ENCODE measurements at places on chromosomes 3 and 15. TPM values are rescaled to one million over a fixed set of nuclear protein-coding genes. Genes with fewer than 3 reads are reported as not detected.

- peak; percentile 80 for DNase-seq
These were observed 65.5 kb downstream of the SMAD3 start for GRCh38 chr15:67130673-67131601.

GRCh38 chr3:146550743-146551510 lies 6.5 kb upstream of the PLSCR1 start:
- DNase-seq, result peak; percentile 96

DNA sequence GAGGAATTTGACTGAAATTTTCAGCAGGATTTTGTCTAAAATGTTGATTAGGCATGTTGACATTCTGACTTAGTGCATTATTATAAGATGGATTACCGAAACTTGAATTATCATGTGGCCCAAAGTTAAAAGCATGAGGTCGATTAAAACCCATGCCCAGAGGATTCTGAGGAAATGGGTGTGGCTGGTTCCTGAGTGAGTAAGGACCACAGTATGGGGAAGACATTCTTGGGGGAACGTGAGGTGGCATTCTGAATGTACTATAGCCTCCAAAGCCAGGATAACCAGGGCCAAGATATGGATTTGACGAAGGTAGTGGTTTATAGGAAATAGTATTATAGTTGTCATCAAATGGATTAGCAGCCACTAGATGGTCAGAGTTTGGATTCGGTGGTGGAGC lies 38.7 kb upstream of the DNAAF4 start:
- DNase-seq, result peak; percentile 4

DNA sequence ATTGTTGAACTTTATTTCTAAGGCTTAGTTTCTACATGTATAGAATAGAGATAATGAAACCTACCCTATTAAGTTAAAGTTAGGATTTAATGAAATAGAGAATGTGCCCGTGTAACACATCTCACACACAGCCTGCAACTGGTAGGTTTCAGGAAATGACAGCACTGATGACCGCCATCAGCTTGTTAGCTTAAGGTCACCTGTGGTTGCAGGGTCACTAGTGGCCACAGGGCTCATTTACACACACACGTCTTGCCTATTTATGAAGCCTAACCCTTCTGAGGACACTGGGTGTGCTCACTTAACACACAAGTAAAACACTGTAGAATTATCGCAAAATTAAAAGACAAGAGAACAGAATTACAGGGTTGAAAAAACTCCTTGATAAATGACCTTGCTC lies 20.1 kb downstream of the CHRM5 start:
- DNase-seq, result peak; percentile 51

DNA sequence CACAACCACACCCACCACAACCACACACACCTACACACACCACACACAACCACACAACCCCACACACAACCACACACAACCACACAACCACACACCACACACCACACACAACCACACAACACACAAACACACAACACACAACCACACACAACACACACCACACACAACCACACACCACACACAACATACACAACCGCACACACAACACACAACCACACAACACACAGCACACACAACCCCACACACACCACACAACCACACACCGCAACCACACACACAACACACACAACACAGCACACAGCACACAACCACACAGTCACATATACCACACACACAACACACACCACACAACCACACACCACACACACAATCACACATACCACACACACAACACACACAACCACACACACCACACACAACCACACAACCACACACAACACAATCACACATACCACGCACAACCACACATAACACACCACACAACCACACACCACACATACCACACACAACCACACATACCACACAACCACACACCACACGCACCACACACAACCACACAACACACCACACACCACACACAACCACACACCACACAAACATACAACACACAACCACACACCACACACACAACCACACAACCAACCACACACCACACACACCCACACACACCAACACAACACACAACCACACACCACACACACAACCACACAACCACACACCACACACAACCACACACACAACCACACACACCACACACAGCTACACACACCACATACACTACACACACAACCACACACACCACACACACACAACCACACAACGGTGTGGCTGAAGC lies 23.7 kb downstream of the CPN2 start:
- peak; percentile 29 for DNase-seq

DNA sequence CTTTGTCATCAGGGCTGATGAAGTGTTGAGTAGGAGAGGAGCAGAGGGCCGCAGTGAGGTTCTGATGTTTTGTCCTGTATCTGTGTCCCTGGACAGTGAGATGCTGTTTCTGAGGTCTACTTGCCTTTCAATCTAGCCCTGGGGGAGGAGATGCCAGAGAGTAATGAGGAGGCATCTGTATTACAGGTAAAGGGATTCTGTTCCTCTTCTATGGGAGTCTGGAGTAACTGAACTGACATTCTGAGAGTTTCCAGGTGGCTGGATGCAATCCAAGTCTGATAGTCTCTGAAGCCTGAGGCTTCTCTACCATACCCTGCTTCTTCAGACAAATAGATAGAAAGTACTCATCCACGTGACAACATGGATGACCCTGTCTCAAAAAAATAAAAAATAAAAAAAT lies 60.9 kb downstream of the IL12A start:
- DNase-seq, result no peak

DNA sequence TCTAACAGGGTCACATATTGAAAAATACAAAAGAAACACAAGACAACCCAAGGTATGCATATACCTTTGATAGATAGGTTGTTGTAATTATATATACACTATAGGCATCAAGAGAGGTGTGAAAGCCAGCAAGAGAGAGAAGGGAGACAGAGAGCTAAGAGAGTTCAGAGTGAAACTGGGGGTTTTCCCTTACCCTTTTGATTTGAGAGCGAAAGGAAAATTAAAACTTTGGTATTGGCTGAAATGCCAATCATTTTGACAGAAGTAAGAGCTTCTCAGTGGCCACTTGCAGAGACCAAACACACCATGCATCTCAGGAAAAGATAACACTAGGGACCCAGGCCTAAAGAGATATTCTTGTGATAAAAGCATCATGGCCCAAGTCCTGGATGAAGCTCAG lies 183.6 kb downstream of the SHOX2 start:
- no peak for DNase-seq

DNA sequence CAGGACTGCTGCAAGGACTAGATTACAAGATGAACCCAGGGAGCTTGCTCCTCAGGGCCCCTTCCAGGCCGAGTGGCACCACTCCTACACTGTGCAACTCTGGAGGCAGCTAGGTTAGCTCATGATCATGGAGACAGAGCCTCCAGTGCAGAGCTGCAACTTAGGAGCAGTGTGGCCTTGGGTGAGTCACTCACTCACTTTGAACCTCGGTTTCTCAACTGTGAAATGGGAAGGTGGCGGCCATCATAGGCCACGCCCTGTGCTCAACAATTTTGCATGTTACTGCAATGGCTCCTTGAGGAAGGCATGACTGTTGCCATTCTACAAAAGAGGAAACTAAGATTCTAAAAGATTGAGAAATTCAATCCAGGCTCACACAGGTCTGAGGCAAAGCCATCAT lies 11.2 kb upstream of the CXCR6 start:
- no peak for DNase-seq

DNA sequence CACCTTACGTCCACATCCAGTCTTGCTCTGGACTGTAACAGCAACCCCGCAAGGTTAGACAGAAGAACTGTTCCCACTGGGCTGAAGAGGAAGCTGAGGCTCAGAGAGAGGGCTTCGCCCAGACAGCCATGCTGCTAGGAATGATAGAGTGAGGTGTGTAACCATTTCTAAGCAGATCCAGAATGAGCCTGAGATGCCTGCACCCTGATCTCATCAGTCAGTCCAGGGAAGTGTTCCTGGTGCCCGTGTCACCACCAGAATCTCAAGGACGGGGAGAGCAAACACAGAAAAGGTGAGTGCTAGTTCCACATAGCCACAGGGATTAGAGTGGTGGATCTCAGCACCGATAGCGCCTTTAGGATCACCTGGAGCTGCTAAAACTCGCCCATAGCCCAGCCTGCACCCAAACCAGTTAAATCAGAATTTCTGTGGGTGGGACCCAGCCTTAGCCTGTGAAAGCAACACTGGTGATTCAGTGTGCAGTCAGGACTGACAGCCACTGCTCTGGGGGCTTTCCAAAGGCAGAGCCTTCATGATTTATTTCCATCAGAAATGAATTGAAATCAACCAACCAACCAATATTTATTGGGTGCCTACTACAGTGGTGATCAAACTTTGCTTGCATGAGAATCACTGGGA lies 12.3 kb downstream of the ISLR start:
- DNase-seq, result no peak

DNA sequence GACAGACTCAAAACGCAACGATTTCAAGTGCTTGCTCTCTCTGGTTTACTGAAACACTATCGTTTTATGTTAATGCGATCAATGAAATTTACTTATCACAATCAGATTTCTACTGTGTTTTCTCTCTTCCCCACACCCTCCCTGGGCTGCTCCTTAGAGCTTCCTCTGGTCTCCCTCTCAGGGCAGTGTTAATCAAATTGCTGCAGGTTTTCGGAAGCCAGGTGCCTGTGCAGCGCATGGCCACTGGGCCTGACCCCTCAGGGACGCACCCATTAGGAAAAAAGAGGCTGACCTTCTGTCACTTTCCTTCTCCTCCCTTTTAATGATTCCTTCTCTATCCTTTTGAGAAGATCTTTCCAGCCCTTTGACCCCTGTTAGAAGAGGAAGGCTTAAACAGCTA lies 134.5 kb upstream of the ONECUT1 start:
- DNase-seq, result no peak

DNA sequence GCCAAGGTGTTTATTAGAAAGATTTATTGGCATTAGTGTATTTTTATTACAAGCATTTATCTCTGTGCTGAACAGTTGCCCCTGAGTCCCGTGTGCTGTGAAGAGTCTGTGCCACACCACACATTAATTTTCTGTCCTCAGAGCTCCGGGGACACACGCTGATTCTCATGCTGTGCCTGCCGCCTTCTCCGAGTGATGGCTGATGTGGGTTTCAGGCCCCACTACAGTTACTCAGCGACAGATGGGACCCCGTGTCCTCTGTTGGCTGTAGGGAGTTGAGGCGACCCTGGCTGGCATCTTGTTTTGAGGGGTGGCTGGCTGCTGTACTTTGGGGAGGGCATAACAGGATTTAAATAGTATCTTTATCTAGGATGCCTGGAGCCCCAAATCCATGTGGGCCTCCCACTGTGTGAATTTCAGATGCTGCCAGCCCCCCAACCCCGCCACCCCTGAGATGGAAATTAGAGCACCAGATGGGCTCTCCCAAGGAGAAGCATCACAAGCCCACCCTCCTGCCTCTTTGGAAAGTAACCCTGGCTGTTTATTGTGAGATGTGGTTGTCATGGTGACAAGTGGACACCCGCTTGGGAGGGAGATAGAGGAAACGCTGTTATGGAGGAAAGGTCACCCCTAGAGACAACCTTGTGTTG lies 185.6 kb downstream of the APBA2 start:
- no peak for DNase-seq

- DNase-seq, result no peak
These were observed 66.4 kb upstream of the SNRPA1 start for GRCh38 chr15:101361418-101361817.

GRCh38 chr3:126613479-126614188 lies 41.3 kb downstream of the TXNRD3 start:
- DNase-seq, result peak; percentile 11

DNA sequence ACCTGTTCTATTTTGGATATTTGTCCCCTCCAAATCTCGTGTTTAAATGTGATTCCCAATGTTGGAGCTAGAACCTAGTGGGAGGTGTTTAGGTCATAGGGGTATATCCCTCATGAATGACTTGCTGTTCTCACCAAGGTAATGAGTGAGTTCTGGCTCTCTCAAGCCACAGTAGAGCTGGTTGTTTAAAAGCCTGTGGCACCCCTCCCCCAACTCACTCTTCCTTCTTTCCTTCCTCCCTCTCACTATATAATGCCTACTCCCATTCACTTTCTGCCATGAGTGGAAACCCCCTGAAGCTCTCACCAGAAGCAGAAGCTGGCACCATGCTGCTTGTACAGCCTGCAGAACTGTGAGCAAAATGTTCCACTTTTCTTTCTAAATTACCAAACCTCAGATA lies 341.1 kb downstream of the SI start:
- DNase-seq, result no peak

- no peak for DNase-seq
These were observed 27.5 kb downstream of the BHLHE40 start for GRCh38 chr3:5006755-5007202.

DNA sequence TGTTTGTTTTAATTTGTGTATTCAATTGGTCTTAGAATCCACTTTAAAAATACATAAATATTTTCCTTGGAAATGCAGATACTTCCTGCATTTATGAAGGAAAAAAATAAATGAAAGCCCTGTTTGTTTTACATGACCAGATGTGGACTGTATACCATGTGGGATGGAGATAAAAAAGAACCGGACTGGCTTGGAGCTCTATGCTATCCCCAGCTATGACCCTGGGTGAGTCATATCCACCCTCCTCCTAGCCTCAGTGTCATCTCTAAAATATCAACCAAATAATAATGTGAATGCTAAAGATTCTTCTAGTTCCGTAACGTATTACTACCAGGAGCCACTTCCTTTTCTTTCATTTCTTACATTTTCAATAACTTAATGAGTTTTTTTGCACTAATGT lies 44.5 kb upstream of the PDZRN3 start:
- DNase-seq, result peak; percentile 81

DNA sequence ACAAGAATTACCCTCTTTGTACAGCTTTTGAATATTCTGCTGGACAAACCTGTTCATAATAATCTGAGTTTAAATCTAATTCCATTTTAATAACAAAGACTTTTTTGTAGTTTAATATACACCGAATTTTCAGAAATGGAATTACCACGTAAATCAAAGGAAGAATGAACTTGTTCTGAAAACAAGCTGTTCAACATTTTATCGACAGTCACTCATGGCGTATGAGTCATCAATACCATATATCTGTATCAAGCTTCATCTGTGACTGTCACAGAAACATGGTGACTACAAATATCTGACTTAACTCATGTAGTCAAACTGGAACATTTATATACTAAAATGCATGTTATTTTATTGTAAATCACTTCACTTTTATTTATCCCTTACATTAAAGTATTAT lies 90.0 kb downstream of the EFL1 start:
- DNase-seq, result no peak

GRCh38 chr3:151387432-151387831 lies 2.9 kb upstream of the P2RY12 start:
- no peak for DNase-seq

DNA sequence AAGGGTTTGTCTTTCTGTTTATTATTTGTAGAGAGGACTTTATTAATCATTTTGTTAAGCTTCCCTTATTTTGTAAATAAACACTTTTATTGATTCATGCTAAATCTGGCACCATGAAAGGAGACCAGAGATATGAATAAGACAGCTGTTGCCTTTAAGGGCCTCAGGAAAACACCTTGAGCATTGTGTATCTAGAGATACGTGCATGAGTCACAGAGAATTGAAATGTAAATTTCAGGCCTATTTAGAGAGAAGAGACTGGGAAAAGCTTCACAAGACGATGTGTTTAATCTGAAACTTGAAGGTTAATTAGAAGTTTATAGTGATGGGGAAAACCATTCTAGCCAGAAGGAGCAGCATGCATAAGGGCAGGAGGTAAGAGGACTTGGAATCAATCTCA lies 28.6 kb upstream of the UTS2B start:
- DNase-seq, result no peak

AQR gene
- total RNA-seq, result 33.6 TPM

PPP2R3A gene
- total RNA-seq, result 46.7 TPM

TRH gene
- not detected for total RNA-seq

ABI3BP gene
- 4.2 TPM for total RNA-seq

MAN2A2 gene
- 6.1 TPM for total RNA-seq

CYP11A1 gene
- 0.28 TPM for total RNA-seq

SEC22A gene
- 38.6 TPM for total RNA-seq

TM4SF1 gene
- 366 TPM for total RNA-seq

ATRIP gene
- 10.8 TPM for total RNA-seq

All from IMR-90 (cell line).